ENCODE measurements at places on chromosomes 3 and 15.

DNA sequence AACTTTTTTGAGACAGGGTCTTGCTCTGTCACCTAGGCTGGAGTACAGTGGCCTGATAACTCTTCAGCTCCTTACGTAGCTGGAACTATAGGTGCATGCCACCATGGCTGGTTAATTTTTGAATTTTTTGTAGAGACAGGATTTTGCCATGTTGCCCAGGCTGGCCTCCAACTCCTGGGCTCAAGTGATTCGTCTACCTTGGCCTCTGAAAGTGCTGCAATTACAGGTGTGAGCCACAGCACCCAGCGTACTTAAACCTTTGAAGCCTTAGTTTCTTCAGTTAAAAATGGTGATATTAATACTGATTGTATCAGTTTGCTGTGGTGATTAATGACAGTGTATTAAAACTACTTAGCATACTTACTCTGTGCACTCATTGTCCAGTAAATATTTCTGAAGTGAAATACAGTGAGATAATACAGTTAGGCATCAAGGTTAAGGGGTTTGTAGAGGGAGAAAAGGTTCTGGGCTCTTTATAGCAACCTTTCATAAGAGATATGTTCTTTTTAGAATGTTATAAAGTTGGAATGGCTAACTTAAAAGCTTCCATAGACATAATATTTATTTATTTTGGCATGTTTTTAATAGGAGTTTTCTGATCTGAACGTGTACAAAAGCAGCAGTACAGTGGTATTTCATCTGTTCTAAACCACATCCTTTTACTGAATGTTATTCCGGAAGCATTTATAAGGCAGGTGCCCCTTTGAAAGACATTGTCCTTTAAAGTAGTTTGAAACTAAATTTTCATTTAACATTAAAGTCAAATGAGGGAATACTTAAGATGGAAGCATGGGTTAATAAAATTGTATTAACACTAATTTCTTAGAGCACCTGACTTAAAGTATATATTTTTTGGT is 23.6 kb downstream of the NCK1 start:
- DNase-seq: no peak

GRCh38 chr15:71495398-71495780 is 315.0 kb upstream of the NR2E3 start:
- no peak for DNase-seq

- no peak for DNase-seq
Measured at GRCh38 chr15:88656760-88657221, 18.0 kb downstream of the ISG20 start.

DNA sequence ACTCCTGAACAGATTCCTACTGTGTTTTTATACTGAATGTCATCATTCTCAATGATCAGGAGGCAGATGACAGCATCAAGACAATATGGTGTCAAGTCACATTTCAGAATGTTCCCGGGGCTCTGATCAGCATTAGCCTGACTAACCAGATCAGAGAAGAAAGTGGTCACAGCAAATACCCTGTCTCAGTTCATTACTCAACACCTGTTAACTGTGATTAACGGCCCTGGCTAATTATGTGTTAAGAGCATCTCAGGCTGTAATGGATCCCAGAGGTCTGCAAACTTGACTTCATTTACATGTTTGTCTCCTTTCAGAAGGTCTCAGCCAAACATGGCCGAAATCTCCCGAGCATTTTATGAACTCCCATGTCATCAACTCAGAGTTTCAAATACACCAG is 833.7 kb downstream of the FHIT start:
- no peak for DNase-seq

GRCh38 chr3:114223143-114223542 is 14.2 kb downstream of the ZNF80 start:
- no peak for DNase-seq

DNA sequence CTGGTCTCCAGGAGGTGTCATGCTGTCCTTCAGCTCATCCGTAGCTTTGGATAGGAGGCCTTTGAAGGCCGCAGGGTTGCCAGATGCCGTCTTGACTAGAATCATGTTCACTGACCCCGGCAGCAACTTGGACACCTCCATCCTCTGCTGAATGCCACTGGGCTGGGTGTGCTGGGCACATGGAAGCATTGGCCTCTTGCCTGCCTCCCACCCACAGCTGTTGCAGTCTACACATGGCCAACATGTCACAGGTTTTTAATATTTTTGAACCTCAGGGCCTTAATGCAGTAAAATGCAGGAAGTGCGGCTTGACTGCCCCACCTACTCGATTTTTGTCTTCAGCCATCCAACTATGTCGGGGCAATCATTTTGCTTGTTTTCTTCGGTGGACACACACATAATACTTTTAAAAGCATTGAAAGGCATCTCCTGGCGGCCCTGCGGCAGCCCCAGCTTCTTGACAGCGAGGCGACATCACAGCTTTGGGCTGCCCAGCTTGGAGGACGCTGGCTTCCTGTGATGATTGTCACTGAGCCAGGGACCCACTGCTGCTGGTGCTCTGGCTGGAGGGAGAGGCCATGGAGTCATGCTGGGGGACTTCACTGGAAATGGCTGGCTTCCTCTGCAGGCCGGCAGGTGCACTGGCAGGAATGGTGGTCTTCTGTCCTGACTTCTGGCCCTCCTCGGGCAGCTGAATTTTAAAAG is 31.6 kb upstream of the ACAD9 start:
- DNase-seq: no peak

GRCh38 chr15:38954090-38954489 is 389.5 kb upstream of the RASGRP1 start:
- DNase-seq: no peak

DNA sequence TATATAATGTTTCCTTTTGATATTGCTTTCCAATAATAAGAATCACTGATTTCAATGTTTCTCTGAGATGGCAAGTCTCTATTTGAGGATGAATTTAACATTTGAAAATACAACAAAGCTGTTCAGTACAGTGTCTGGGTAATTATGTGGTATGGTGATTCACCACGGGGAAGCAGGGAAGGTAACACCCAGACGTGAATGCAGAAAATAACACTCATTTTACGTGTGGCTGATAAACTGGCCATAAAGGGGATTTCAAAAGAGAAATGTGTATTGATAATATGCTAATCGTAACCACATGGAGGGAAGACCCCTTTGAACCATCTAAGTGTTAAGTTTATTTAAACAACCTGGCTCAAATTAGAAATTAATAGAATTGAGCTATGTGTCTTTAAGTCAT is 344.6 kb downstream of the GRM7 start:
- DNase-seq: no peak

DNA sequence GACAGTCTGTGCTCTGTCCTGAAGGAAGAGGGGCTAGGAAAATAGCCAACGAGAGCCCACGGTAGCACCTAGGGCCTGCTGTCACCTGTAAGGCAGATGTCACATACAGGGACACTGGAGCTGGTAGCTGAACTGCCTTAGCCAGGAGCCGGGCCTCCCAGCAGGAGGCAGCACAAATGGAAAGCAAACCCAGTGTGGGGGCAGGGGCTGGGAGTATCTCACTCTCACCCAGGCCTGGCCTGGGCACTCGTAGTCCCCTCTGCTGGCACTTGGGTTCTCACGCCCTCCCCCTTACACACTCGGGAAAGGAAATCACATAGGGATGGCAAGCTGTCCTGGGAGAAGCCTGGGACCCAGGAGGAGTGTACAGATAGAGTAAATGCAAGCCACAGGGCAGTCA is 173.1 kb upstream of the CHRNA7 start:
- DNase-seq: no peak

- DNase-seq: no peak
Measured at GRCh38 chr15:56248311-56248992, 4.8 kb upstream of the RFX7 start.

DNA sequence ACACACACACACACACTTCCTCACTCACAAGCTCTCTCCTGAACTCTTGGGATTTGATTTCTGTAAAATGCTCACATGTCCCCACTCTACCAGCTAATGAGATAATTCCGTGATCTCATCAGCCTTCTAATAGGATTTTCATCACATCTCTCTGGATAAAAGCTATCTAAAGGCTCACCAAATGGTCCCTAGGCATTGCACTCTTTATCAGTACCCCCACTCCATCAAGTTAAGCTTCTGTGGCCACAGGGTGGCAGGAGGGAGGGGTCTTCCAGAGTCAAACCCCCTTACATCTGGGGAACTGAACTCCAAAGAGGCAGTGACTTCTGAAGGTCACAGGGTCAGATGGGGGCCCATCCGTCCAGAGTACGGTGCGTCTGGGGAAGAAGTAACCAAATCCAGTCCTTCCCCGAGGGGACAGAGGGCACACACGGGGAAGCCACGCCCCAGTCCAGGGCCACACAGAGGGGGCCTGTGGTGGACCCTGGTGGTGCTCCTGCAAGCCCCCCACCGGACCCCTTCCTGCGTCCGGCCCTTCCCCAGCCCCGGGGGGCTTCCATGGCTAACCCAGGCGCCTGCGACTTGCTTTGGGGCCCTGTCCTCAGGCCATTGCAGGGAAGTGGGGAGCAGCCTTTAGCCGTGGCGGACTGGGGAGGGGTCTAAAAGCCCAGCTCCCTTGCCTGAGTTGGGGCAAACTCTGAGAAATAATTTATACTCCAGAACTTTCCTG is 25.5 kb downstream of the CPN2 start:
- no peak for DNase-seq

DNA sequence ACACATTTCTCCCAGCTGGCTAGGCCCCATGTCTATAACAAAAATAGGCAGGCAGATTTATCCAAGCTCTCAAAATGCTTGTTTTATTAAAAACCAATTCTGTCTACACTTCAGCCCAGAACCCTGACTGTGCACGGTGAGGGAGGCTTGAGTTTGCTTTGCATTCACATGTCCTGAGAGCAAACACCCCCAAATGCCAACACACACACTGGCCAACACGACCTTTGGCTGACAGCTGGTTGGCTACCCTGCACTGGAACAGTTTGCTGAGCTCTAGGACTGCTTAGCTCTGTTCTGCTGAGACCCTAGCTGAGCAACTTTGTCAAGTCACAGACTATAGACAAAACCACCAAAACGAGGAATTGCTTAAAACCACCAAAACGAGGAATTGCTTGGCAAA is 3.6 kb downstream of the STIMATE start:
- DNase-seq: no peak

DNA sequence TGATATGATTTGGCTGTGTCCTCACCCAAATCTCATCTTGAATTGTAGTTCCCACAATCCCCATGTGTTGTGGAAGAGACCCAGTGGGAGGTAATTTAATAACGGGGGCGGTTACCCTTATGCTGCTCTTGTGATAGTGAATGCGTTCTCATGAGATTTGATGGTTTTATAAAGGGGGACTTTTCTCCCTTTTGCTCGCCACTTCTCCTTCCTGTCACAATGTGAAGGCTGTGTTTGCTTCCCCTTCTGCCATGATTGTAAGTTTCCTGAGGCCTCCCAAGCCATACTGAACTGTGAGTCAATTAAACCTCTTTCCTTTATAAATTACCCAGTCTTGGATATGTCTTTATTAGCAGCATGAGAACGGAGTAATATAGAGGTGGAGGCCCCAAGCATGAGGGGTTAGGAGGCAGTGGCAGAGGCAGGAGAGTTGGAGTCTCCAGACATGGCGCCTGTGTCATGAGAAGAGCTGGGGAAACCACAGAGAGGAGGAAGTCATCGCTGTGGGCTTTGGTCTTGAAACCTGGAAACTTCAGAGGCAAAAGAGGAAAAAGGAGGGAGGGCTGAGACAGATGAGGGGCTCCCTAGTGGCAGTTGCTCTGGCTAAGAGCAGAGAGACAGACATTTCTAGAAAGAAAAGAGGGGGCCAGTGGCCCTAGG is 107.8 kb upstream of the VEPH1 start:
- DNase-seq: no peak

DNA sequence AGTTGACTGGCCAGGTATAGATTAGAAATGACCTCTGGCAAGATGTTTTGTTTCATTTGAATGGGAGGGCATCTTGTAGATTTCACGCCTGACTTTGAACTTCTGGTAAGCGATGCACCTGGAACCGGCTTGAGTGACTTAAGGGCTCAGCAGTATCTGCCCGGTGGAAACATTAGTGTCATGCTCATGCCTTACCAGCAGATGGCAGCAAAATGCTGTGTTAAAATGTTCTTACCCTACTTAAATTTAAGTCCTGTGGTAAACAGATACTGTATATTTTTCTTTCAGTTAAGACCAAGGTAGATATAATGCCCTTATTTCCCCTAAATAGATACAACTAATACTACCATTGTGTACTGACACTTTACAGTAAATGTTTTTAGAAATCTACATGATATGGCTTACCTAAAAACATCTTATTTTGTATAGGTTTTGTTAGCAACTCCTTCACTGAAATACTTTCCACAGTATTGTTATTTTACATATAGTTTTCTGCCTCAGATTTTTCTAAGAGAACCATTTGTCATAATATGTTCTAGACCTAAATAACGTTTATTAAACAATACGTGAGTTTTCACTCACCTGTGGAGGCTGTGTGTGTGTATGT is 25.5 kb downstream of the ASB7 start:
- DNase-seq: peak; percentile 62

GRCh38 chr3:195892105-195893043 is 16.0 kb downstream of the TNK2 start:
- no peak for DNase-seq

GRCh38 chr3:146577662-146578061 is 27.5 kb downstream of the PLSCR5 start:
- no peak for DNase-seq

Data from SHP77 treated with DMSO at 0.1 percent for 48 hours (cell line).